Stimulated activated CD4-positive, alpha-beta T cell treated with anti-CD3 and anti-CD28 coated beads, Interleukin-12 subunit alpha, Interleukin-12 subunit beta, amount 100 ng/mL, for 24 hours (primary cell): ENCODE measurements at places on chromosomes 6 and 20.

DNA sequence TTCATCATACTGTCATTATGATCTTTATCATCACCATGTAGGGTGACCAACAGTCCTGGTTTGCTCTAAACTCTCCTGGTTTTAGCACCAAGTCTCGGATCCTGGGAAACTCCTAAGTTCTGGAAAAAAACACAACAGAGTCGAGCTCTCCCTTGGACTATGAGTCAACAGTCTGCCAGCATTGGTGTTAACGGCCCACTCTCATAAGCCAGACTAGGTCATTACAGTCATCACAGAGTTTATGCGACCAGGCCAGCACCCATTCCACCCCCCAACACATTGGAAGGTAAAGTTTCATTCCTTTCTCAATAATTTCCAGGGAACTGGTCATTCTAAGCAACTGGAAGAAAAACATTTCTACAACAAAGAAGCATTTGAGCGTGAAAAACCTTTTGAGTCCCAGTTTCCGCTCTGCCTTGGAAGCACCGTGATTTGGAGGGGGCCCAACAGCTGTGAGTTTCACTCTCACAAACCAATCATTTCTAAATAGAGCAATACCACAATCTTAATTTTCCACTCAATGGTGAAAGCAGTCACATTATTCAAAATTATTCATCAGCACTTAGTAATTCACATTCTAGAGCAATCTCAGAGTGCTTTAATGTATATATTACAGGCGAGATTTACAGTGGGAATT lies 445.0 kb downstream of the CDH26 start:
- no peak for DNase-seq

GRCh38 chr6:46191961-46192360 lies 21.2 kb upstream of the ENPP5 start:
- DNase-seq: no peak

DNA sequence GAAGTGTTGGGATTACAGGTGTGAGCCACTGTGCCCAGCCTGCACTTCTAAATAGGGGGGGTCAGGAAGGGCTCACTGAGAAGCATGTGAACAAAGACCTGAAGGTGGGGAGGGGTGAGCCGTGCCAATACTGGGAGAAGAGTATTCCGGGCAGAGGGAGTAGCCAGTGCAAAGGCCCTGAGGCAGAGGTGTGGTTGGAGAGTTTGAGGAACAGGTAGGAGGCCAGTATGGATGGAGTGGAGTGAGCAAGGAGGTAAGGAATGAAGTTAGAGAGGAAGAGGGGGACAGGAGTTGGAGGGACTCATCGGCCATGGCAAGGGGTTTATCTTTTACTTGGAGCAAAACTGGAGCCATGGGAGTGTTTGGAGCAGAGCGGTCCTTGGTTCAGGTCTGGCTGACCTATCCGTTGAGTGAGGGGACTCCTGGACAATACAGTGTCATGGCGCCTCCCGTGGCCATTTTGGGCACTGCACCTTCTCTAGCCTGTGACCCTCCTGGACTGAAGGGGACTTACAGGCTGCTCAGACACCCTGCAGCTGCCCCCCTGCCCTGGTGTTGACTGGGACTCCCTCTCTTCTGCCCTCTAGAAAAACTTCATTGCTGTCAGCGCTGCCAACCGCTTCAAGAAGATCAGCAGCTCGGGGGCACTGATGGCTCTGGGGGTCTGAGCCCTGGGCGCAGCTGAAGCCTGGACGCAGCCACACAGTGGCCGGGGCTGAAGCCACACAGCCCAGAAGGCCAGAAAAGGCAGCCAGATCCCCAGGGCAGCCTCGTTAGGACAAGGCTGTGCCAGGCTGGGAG lies 12.1 kb downstream of the FOXS1 start:
- DNase-seq: peak; percentile 18

GRCh38 chr6:66226109-66226508 lies 519.1 kb upstream of the EYS start:
- no peak for DNase-seq

- no peak for DNase-seq
Measured at GRCh38 chr6:10947966-10948365, 61.1 kb downstream of the SYCP2L start.

DNA sequence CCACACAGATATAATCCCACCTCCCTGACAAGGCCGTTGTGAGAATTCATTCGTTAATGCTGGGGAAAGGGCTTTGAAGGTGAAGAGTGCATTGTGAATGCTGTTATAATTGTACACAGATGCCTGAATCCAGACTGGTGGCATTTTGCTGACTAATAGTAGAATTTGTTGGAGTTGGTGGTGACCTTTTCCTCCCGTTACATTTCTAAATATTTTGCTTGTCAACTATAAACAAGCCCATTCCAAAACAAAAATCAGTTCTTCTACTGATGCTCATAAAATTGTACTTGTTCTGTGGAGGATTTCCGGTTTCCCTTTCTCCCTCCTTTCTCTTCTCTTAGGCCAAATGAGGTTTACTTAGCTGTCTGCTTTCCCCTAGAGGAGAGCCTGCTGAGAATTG lies 253.1 kb upstream of the SUPT3H start:
- no peak for DNase-seq

- DNase-seq: no peak
Measured at GRCh38 chr6:107657755-107658461, 166.2 kb downstream of the SCML4 start.

GRCh38 chr20:9031991-9032390 lies 36.9 kb upstream of the PLCB4 start:
- DNase-seq: no peak

DNA sequence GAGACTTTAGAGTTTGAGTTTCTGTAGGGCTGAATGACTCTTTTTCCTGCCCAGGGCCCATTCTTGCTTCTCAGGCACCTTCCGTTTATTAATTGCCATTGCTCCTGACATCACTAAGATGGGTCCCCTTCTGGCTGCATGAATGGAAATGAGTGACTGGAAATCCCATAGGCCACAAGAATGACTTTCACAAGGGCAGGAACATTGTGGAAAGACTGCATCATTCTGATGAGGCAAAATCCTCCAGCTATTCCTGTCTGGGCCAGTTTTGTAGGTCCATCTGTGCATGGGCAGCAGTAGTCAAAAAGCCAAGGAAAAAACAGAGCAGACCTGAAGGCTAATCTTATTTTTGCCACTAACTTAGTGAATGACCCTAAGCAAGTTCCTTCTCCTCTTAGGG lies 19.3 kb downstream of the TMEM74B start:
- DNase-seq: no peak

DNA sequence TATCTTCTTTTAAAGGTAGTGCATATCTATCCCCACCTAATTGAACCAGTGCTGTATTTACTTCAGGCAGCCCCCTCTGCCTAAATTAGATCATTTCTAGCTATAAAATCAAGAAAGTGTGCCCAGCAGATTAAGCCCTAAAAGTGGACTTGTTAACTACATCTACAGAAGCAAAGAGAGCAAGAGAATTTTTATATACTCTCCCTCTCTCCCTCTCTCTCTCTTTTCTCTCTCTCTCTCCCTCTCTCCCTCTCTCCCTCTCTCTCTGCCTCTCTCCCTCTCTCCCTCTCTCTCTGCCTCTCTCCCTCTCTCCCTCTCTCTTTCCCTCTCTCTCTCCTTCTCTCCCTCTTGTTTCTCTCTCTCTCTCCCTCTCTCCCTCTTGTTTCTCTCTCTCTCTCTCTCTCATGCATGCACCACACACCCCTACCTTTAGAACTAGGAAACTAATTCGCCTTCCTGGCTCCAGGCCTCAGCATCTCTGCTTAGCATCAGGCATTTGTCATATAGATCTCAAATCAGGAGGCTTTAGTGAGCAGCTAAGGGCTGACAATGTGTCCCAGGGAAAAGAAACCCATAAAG lies 71.4 kb downstream of the FOXA2 start:
- DNase-seq: no peak

- DNase-seq: no peak
Measured at GRCh38 chr6:30450909-30451841, 38.1 kb upstream of the HLA-E start.

GRCh38 chr20:39290575-39290974 lies 328.4 kb downstream of the DHX35 start:
- DNase-seq: no peak

- DNase-seq: no peak
Measured at GRCh38 chr6:42569102-42570028, 5.5 kb downstream of the UBR2 start.

GRCh38 chr6:19086480-19086879 lies 699.3 kb downstream of the RNF144B start:
- DNase-seq: no peak

- no peak for DNase-seq
Measured at GRCh38 chr6:75794954-75795739, 46.1 kb downstream of the MYO6 start.
